IMR-90 (cell line): ENCODE measurements at places on chromosomes 3 and 15. TPM values are rescaled to one million over a fixed set of nuclear protein-coding genes. Genes with fewer than 3 reads are reported as not detected.

The SERPINI1 gene
- total RNA-seq, result 0.36 and 1.1 TPM in 2 replicates

DNA sequence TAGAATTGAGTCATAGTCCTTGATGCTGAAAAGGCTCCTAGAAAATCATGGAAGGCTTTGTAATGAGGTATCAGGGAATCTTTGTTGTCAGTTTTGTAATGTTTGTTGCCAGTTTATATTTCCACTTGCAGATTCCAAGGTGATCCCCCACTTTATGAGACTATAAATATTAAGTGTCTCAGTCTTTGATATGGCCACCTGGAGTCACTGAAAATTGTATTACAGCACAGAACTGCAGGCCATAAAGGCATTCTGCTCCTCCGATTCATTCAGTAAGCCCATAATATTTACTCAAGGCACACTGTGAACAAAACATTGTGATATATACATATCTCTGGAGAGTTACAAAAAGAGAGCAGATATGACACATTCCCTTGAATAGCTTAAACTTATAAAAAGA, 457.8 kb upstream of the ZNF385D start:
- H3K4me1 ChIP-seq, result no peaks in the 10 kb centered on the region
- no peak overlapping the region for H3K4me3 ChIP-seq
- DNase-seq, result no peak

- H3K27ac ChIP-seq, result no peak overlapping the region
- no peaks in the 10 kb centered on the region for H3K4me1 ChIP-seq
- DNase-seq, result no peak
- no peak overlapping the region for H3K4me3 ChIP-seq
- H3K36me3 ChIP-seq, result no peaks in the 10 kb centered on the region
Observed at GRCh38 chr3:154684021-154684420, 254.0 kb upstream of the GPR149 start.

GRCh38 chr15:69531665-69532027, 79.0 kb downstream of the RPLP1 start:
- peaks cover 9% of the 10 kb centered on the region for H3K4me1 ChIP-seq
- H3K4me3 ChIP-seq, result no peak overlapping the region
- no peaks in the 10 kb centered on the region for H3K36me3 ChIP-seq
- peaks cover 33% of the 10 kb centered on the region for H3K27me3 ChIP-seq
- H3K27ac ChIP-seq, result no peak overlapping the region

GRCh38 chr3:87191175-87191574, 35.9 kb upstream of the CHMP2B start:
- DNase-seq, result no peak
- H3K36me3 ChIP-seq, result no peaks in the 10 kb centered on the region
- no peaks in the 10 kb centered on the region for H3K4me1 ChIP-seq
- no peak overlapping the region for H3K4me3 ChIP-seq
- H3K27ac ChIP-seq, result no peak overlapping the region
- no peaks in the 10 kb centered on the region; the same call in 1 of the 2 replicates for H3K27me3 ChIP-seq

DNA sequence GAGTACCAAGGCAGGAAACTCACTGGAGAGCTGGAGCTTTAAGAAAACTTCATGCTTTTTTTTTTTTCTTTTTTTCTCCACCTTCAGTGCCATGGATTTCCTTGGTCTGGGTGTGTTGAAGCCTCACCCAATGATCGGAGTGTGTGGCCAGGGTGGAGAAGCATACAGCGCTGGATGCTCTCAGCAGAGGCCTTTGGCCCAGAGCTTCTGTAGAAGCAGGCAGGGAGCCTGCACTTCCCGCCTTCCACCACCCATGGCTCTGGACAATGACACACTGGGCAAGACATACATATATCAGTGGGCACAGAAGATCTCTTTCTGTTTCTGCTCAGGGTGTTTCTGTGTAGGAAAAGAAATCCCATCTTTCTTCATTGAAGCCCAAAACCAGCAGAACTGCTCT, 55.8 kb upstream of the ACAD9 start:
- no peak overlapping the region for H3K4me3 ChIP-seq
- H3K4me1 ChIP-seq, result no peaks in the 10 kb centered on the region
- no peak overlapping the region for H3K27ac ChIP-seq
- no peaks in the 10 kb centered on the region for H3K27me3 ChIP-seq

GRCh38 chr15:33468740-33469139, 158.0 kb downstream of the RYR3 start:
- H3K27ac ChIP-seq, result no peak overlapping the region
- no peak overlapping the region for H3K4me3 ChIP-seq
- H3K4me1 ChIP-seq, result no peaks in the 10 kb centered on the region
- no peak for DNase-seq

GRCh38 chr15:19973718-19974117, 567.9 kb downstream of the GOLGA6L6 start:
- H3K36me3 ChIP-seq, result no peaks in the 10 kb centered on the region
- H3K4me1 ChIP-seq, result no peaks in the 10 kb centered on the region
- no peak for DNase-seq

The RTP3 gene
- total RNA-seq, result 0.18 TPM in 1 of 2 replicates, not detected in the other
